ENCODE measurements at places on chromosomes 11 and 22. TPM values are rescaled to one million over a fixed set of nuclear protein-coding genes. Genes with fewer than 3 reads are reported as not detected.

OR8D2 gene
- not detected for total RNA-seq

PRSS23 gene
- total RNA-seq, result 1.5 TPM

DGCR6 gene
- total RNA-seq, result 0.59 TPM

MUC2 gene
- total RNA-seq, result not detected

CACNA1I gene
- total RNA-seq, result 0.39 TPM

FGF19 gene
- 0.09 TPM for total RNA-seq

MOGAT2 gene
- not detected for total RNA-seq

PHLDA2 gene
- total RNA-seq, result 3.1 TPM

VSIG10L2 gene
- total RNA-seq, result not detected

GRCh38 chr11:17790453-17790852 lies 55.9 kb downstream of the KCNC1 start:
- H3K27me3 ChIP-seq, result no peaks in the 10 kb centered on the region
- no peak overlapping the region for H3K27ac ChIP-seq
- DNase-seq, result no peak
- H3K4me3 ChIP-seq, result no peak overlapping the region
- no peaks in the 10 kb centered on the region for H3K36me3 ChIP-seq
- H3K4me1 ChIP-seq, result no peaks in the 10 kb centered on the region

- H3K36me3 ChIP-seq, result peaks cover 5% of the 10 kb centered on the region
- H3K27ac ChIP-seq, result no peak overlapping the region
- peaks cover 11% of the 10 kb centered on the region for H3K4me1 ChIP-seq
- peaks cover 18% of the 10 kb centered on the region for H3K27me3 ChIP-seq
- H3K4me3 ChIP-seq, result no peak overlapping the region
Observed at GRCh38 chr11:1592628-1593027, 5.5 kb downstream of the KRTAP5-2 start.

DNA sequence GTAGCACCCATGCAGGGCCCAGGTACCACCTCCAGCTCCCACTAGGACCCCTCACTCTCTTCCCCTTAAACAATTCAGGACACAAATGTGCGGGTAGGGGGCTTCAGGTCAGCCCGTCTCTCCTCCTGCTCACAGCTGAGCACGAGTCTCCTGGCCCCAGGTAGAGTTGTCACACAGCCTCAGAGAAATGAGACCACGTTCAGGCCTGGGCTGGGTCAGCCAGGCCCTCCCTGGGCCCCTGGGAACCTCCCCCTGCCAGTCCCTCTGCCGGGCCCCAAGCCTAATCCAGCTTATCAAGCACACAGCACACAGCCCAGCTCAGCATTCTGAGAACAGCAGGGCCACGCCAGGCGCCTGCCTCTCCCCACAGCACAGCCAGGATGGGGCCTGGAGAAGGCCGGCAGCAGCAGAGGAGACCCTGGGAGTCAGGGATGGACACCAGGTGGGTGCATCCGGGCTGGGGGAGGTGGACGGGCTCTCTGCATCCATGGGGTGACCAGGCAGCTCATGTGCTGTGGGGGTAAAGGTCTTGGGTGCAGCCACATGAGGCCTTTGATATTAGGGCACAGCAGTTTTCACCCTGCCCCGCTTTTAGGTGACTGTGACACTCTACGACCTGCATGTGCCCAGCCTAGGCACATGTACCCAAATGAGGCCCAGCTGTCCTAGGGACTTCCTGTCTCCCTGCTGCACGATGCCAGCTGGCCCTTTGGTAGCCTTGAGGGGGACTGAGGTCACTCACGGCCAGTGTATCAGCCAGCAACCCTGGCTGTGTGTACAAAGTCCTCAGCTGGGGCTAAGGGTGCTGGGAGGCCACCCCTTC lies 87.0 kb downstream of the MORC2 start:
- H3K4me1 ChIP-seq, result no peaks in the 10 kb centered on the region
- H3K36me3 ChIP-seq, result no peaks in the 10 kb centered on the region
- H3K27ac ChIP-seq, result no peak overlapping the region
- DNase-seq, result no peak

GRCh38 chr11:119169282-119169719 lies 776 bp downstream of the NLRX1 start:
- H3K27me3 ChIP-seq, result no peaks in the 10 kb centered on the region
- peak overlapping the region; percentile 90 for H3K27ac ChIP-seq
- H3K4me1 ChIP-seq, result peaks cover 11% of the 10 kb centered on the region
- peak; percentile 71 for DNase-seq
- no peaks in the 10 kb centered on the region for H3K36me3 ChIP-seq

DNA sequence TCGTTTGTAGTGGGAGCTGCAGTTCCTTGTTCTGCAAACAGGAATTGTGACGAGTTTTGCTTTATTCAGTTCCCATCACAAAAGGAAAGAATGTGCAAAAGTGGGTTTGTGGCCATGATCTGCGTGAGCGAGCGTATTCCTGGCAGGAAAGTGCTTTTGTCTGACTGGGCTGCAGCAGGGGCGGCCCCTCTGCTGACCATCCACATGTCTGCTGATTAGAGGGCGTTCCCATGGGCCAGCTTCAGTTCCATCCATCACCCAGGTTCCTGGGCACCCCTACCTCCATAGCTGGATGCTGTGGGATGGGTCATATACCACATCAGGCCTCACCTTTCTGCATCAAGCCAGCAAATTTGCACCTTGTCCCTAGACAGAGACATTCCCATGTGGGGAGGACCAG lies 28.9 kb upstream of the GAL start:
- no peak for DNase-seq
- H3K4me1 ChIP-seq, result no peaks in the 10 kb centered on the region
- no peak overlapping the region for H3K4me3 ChIP-seq
- H3K27me3 ChIP-seq, result no peaks in the 10 kb centered on the region
- no peak overlapping the region for H3K27ac ChIP-seq
- H3K36me3 ChIP-seq, result no peaks in the 10 kb centered on the region

DNA sequence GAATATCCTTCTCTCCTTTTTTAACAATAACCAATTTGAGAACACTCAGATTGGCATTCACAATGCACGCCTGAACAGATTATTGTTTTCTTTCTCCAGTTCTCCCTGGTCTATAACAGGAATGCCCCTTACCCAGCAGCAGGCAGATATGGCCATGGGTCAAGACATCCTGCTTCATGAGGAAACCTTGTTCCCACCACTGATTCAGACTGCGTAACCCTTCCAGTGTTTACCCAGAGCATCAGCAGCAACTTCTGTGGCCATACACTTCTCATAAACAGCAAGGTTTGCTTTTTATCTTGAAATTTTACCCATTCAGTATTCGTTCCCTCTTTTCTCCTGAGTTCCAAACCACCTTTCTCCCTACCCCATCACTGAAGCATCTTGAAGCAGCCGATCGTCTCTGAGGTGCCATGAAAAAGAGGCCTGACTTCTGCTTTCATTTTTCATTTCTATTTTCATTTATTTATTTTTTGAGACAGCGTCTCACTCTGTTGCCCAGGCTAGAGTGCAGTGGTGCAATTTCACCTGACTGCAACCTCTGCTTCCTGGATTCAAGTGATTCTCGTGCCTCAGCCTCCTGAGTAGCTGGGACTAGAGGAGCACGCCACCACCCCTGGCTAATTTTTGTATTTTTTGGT lies 9.6 kb downstream of the PTS start:
- H3K27ac ChIP-seq, result no peak overlapping the region
- no peaks in the 10 kb centered on the region for H3K4me1 ChIP-seq
- no peak overlapping the region for H3K4me3 ChIP-seq
- no peak for DNase-seq
- H3K27me3 ChIP-seq, result no peaks in the 10 kb centered on the region
- H3K36me3 ChIP-seq, result peaks cover 45% of the 10 kb centered on the region

DNA sequence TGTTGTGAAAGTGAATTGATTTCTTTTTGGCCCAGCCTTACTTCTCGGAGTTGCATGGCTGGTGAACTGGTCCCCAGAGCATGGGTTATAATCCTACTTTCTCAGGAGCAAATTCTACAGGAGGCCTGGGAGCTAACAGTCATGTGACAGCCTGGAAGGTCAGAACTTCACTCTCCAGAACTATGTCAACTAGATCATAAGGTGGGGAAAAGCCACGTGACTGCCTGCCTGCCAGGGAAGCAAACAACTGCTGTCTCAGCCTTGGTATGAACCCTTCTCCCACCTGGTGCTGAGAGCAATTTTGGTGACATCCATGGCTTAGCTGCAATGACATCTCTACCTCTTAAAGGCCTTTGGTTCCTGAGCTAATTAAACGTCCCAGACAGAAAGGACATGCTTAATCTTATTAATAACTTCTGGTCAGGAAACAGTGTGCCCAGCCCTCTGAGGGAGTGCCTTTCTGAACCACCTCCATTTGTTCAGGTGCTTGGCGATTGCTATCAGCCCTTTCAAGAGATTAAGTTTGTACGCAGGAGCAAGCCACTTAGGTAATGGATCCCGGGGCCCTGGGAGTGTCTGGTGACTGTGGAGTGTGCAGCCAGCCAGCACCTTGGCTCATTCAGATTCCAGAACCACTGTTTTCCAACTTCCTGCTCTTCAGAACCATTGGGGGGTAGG lies 1.4 kb upstream of the CREB3L1 start:
- H3K4me1 ChIP-seq, result peaks cover 8% of the 10 kb centered on the region
- H3K36me3 ChIP-seq, result no peaks in the 10 kb centered on the region
- peaks cover 19% of the 10 kb centered on the region for H3K27me3 ChIP-seq

- no peaks in the 10 kb centered on the region for H3K36me3 ChIP-seq
- no peak overlapping the region for H3K4me3 ChIP-seq
- H3K4me1 ChIP-seq, result no peaks in the 10 kb centered on the region
Observed at GRCh38 chr11:131546218-131546895, 175.9 kb downstream of the NTM start.

DNA sequence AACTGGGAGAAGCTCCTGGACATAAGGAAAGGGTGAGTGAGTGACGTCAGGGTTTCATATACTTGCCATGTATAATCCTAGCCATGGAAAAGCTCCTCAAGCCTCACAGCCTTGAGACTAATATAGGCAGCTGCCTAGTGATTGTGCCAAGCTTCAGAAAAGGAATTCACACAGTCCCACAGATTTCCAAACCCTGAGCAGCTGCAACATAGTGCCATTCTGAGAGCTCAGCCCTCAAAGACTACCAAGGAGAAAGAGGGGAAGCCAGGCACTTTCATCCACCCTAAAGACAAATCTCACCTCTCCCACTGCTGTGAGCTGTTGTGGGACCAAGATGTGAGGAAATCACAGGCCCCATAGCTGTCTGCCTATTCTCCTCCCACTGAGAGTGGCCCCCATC lies 707.9 kb upstream of the ANO5 start:
- H3K27ac ChIP-seq, result no peak overlapping the region
- no peak overlapping the region for H3K4me3 ChIP-seq
- H3K36me3 ChIP-seq, result no peaks in the 10 kb centered on the region
- DNase-seq, result no peak
- no peaks in the 10 kb centered on the region for H3K27me3 ChIP-seq

- H3K4me1 ChIP-seq, result no peaks in the 10 kb centered on the region
- DNase-seq, result no peak
- peaks cover 14% of the 10 kb centered on the region for H3K36me3 ChIP-seq
- H3K4me3 ChIP-seq, result no peak overlapping the region
- H3K27ac ChIP-seq, result no peak overlapping the region
Observed at GRCh38 chr22:31911565-31912406, 32.5 kb upstream of the YWHAH start.

DNA sequence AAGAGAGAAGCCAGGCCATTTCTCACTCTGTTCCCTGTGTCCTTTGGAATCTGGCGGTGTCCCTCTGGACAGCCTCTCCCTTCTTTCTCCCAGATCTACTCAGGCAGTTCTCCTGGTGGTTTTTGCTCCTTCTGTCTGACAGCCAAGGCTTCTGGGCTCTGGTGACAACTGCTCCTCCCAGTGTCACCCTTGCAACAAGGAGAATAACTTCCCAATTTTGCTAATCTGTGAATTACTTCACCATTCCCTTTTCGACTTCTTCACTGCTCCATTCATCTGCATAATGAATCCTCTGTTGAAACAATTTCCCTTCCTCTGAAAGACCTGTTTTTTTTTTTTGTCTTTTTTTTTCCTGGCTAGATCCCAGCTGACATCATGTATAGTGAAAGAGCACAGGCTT lies 56.3 kb upstream of the PDE3B start:
- no peak overlapping the region for H3K27ac ChIP-seq
- no peaks in the 10 kb centered on the region for H3K27me3 ChIP-seq
- DNase-seq, result no peak
- H3K36me3 ChIP-seq, result peaks cover 42% of the 10 kb centered on the region

DNA sequence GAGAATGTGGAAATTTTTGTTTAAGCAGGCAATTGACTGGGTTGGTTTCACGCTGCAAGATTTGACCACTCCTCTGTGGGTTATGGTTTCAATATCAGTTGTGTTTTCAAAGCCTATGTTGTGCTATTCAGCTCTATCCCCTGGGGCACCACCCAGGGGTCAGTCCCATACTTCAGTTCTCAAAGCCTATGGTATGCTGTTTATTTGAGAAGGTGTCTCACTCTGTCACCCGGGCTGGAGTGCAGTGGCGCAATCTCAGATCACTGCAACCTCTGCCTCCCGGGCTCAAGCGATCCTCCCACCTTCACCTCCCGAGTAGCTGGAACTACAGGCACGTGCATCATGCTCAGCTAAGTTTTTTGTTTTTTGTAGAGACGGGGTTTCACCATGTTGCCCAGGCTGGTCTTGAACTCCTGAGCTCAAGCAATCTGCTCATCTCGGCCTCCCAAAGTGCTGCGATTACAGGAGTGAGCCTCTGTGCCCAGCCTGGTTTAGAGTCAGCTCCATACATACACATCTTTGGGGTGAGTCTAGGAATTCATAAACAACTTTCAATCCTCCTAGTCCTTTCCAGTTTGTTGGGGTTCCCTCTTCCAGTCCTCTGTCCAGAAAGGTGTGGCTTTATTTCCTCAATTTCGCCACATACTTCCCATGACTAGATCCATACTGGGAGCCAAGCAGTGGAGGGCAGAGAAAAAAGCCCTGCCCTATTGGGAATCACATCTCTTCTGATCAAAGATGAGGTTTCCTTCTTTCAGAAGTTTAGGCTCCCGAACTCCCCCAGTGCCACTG lies 35.0 kb upstream of the MAPK1 start:
- H3K27me3 ChIP-seq, result peaks cover 4% of the 10 kb centered on the region
- H3K4me3 ChIP-seq, result no peak overlapping the region
- no peak for DNase-seq
- H3K27ac ChIP-seq, result no peak overlapping the region

DNA sequence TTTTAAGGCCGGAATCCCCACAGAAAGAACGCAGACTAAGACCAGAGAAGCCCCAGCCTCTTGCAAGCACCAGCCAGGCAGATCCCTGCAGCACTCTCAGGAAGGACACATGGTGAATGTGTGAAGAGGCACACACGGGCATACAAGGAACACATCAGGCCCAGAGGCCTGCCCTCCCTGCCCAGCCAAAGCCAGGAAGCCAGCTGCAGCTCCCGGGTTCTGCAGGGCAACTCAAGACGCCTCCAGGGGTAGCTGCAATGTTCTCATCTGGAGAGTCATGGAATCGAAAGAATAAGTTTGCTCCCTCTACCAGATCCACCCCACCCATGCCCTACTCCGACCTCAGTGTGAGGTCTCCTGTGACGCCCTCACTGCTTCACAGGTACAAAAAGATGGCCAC lies 2.3 kb downstream of the DGCR2 start:
- H3K4me3 ChIP-seq, result peak overlapping the region; percentile 80
- no peak overlapping the region for H3K27ac ChIP-seq
- DNase-seq, result no peak
- H3K36me3 ChIP-seq, result peaks cover under 1% of the 10 kb centered on the region
- peaks cover 64% of the 10 kb centered on the region for H3K4me1 ChIP-seq
- H3K27me3 ChIP-seq, result no peaks in the 10 kb centered on the region
